ENCODE measurements at places on chromosomes 5 and 9.

- DNase-seq = no peak
These were observed 39.0 kb upstream of the HOMER1 start for GRCh38 chr5:79552984-79553383.

DNA sequence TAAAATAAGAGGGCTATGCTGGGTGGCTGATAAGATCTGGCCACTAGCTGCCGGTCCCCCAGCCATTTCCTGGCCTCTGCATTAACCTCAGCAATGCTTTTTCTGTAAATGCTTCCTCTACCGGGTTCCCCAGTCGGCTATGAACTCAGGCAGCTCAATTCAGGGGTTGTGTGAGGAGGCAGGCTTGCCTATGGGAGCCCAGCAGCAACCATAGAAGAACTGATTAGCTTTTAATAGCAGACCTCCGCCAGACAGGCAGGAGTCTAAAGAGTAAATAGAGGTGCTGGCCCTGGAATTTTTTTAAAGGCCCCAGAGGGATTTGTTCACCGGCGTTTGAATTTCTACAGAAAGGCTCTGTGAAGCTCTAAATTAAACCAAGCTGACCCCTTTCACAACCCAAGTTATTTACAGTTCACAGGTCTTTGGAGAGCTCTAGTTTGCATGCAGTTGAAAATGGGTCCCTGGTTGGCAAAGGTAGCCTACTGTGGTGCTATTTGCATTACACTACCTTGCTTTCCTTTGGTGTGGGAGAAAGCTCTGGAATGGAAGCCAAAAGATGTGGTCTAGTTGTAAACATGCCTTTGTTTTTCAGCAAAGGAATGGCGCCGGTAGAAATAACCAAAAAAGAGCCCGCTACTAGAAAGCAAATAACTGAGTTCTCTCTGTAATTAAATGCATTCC is 289.7 kb upstream of the SEMA6A start:
- no peak for DNase-seq

- no peak for DNase-seq
These were observed 137.3 kb downstream of the FSTL4 start for GRCh38 chr5:133474851-133475590.

DNA sequence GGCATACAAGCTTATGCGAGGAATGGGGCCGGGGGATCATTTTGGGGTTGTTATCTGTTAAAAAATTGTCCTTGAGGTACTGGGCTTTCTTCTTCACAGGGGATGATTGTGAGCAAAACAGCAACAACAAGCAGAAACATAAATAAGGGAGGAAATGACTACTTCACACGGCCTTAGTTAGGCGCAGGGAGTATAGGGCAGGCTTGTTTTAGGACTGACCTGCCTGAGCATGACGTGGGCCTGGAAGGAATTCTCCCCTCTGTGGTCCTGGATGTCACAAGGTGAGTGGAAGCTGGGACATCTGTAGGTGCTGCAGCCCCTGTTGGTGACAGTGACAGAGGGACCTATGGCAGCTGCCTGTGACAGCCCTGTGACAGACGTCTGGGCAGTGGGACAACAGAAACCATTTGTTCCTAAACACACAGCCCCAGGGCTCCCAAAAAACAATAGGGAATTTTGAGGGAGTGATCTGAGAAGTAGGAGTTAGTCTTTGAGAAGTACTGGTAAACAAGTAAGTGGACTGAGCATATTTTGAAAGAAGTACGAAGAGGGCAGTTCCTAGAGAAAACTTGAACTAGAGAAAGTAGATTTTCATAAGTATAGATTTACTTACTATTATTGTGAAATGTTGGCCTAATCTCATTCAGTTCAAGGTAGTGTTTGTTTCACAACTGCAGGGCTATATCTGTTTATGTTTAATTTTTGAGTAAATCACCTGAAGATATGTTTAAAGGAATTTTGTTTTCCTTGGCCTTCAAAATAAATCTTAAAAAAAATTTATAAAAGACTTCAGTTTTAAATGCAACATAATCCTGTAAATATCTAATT is 113.1 kb downstream of the KDM4C start:
- no peak for DNase-seq

- no peak for DNase-seq
These were observed 114.4 kb upstream of the IRX2 start for GRCh38 chr5:2865856-2866255.

DNA sequence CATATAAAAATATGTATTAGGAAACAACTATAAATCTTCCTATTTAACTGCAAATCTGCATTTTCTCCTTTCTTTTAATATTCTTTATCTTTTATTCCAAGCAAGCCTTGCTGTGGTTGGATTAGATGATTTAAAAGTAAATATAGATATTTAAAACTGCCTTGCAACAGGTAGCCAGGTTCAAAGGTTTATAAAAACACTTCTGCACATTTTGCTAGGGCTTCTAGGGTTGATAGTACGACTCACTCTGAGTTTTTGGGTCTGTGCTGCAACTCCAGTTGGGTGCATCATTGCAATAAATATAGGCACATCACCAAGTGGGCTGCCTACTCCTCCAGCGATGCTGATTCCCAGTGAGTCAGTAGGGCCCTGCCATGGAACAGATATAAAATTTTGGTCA is 167.7 kb downstream of the MPDZ start:
- DNase-seq = no peak

DNA sequence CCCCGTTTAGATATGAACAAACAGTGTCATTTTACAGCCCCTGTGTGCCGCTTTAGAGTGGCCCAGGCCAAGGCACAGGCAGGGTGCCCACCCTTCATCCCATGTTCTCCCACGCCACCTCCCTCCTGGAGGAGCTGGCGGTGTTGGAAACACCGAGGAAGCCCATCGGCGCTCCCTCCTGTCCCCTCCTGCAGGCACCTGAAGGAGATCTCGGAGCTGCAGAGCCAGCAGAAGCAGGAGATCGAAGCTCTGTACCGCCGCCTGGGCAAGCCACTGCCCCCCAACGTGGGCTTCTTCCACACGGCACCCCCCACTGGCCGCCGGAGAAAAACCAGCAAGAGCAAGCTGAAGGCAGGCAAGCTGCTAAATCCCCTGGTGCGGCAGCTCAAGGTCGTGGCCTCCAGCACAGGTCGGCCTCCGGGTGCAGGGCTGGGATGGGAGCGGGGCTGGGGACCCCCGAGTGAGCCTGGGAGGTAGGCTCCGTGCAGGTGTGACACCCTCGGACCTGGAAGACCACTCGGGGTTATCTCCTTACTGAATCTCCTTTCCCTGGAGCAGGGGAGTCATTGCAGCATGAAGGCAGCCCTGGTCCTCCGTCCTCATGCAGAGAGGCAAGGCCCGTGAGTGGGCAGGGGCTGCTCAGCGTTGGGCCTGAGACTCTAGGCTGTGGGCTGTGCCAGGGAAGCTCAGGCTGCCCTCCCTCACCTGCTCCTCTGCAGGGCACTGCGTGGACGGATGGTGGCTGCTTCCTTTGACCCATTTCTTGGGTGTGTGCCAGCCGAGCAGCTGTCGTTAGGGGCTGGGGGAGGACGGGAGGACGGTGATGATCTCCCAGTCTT is 113.9 kb downstream of the WNK2 start:
- DNase-seq = no peak

DNA sequence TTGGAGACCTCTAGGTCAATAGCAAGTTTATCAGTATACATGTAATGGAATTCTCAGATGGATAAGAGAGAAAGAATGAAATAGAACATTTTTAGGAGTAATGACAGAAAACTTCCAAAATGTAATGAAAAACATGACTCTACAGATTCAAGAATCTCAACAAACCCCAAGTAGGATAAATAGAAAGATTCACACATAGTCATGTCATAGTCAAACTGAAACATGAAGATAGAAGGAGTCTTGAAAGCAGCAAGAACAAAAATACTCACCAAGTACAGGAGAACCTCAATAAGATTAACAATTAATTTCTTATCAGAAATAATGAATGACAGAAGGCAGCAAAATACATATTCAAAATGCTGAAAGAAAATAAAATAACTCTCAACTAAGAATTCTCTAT is 164.5 kb downstream of the SPATA31D1 start:
- no peak for DNase-seq

- no peak for DNase-seq
These were observed 40.1 kb downstream of the TRIP13 start for GRCh38 chr5:932628-933250.

GRCh38 chr5:72204946-72205345 is 97.7 kb downstream of the MAP1B start:
- DNase-seq = no peak

GRCh38 chr9:93130861-93131481 is 3.1 kb downstream of the NINJ1 start:
- DNase-seq = no peak

- DNase-seq = no peak
These were observed 256.0 kb downstream of the GRIA1 start for GRCh38 chr5:153746440-153746839.

GRCh38 chr9:96449845-96450612 is at the start of gene HABP4:
TSS of gene HABP4 (plus strand) at chr9:96450169. CDS start at chr9:96450280, 111 bp downstream.
- DNase-seq = peak; percentile 88

DNA sequence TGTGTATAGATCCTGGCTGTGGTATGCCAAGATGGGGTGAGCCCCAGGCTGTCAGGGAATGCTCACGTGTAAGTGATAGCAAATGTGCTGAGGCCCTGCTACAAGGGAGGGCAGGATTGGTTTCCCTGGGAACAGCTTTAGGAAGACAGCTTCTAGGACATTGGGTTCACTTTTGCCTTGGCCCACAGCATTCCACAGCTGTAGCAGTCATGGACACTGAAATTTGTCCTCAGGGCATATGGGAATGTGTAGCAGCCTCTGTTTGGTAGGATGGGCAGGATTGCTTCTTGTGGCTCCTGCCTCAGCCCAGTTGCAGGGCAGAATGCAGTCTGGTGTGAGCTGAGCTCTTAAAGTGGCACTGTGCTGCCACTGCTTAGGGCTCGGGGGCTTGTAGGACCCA is 1061.7 kb upstream of the WWC1 start:
- no peak for DNase-seq

- DNase-seq = no peak
These were observed 804 bp downstream of the TTC39B start for GRCh38 chr9:15306068-15306756.

DNA sequence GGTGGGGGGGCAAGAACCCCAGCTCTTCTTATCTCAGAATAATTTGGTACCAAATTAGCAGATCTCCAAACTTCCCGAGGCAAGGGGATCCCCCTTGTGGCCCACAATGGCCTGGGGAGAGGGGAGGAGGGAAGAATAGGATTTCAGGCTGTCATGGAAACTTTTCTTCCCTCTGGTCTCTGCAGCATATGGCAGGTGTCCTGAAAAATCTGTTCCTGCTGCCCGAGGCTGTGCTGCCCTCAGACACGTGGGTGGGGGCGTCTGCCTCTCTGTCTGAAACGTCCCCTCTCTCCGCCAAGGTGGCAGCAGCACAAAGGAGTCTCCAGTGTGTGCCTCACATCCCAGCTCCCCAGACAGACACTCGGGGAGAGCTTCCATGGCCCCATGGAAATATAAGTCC is 34.0 kb downstream of the CCNJL start:
- no peak for DNase-seq
